NB4 (cell line): ENCODE measurements at places on chromosomes 7 and 10.

- DNase-seq = peak; percentile 48
Measured at GRCh38 chr7:108875139-108875538, 305.5 kb downstream of the DNAJB9 start.

GRCh38 chr7:134707663-134708378 is 61.2 kb downstream of the BPGM start:
- peak; percentile 23 for DNase-seq

- peak; percentile 93 for DNase-seq
Measured at GRCh38 chr7:39951226-39952194, 1.5 kb downstream of the CDK13 start.

DNA sequence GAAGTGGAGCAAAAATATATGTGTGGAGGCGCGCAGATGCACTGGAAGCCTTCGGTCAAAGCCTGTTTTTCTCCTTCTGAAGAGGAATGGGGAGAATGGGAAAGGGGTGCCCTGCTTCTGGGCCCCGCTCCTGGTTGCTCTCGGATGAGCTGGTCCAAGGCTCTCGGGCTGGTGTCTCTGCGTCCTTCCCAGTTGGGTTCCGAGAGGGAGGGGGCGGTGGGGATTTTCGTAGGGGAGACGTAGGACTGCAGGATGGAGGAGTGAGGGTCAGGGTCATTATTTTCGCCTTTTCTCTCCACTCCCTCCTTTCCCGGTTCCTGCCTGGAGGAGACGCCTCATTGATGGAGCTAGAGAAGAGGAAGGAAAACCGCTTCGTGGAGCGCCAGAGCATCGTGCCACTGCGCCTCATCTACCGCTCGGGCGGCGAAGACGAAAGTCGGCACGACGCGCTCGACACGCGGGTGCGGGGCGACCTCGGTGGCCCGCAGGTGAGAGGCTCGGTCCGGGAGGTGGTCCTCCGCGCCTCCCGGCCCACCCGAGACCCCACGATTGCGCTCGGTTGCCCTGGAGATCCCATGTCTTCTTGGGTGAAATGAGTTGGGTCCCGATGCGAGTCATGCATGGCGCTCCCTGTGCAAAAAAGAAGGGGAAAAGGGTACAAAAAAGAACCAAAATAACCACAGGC is 790 bp downstream of the ADAM22 start:
- DNase-seq = peak; percentile 21

DNA sequence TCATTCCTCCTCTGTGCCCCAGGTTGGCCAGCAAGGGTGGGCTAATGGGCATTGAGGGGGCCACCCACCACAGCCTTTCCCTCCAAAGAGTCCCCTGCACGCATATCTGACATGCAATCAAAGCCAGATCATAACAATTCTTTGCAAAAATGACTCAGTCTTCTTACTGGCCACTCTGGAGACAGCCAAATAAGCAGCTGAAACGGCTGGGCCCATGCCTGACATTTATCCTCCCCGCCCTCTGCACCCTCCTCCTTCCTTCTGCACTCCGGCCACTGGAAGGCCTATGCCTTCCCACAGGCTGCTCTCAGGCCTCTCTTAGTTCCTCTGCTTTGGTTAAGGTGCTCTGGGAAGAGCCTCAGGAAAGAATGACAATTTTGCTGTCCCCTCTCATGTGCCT is 29.2 kb upstream of the NPFFR1 start:
- no peak for DNase-seq

GRCh38 chr10:12629767-12630165 is 280.4 kb downstream of the CAMK1D start:
- DNase-seq = no peak

DNA sequence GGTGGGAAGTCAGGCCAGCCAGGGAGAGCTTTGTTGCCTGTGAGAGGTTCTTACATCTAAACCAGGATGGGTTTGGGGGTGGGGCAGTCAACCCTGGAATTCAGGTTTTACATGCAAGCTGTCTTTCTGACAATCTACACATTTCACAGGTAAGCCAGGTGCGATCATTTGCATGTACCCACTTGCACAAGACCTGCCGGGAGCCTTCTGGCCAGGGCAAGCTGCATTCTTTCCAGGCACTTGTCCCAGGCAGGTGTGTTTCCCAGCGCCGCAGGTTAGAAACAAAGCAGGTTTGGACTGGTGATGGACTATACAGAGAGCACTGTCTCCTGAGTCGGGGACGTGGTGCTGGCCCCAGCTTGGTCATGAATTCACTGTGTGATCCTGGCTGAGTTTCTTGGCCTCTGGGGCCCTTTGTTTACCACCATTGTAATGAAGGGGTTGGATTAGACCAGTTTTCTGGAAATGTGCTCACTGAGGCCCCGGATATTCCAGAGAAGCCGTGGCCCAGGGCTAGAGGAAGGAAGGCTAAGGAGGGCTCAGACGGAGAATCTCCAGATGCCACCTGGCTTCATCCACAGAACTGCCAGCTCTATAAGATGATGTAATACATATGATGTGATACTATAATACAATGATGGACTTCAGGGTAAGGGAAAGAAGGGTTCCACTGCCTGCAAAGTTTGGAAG is 205.2 kb upstream of the SVIL start:
- DNase-seq = no peak

- peak; percentile 97 for DNase-seq
Measured at GRCh38 chr10:12181065-12181775, 14.5 kb downstream of the NUDT5 start.

GRCh38 chr7:131294553-131294952 is 33.1 kb upstream of the MKLN1 start:
- no peak for DNase-seq

DNA sequence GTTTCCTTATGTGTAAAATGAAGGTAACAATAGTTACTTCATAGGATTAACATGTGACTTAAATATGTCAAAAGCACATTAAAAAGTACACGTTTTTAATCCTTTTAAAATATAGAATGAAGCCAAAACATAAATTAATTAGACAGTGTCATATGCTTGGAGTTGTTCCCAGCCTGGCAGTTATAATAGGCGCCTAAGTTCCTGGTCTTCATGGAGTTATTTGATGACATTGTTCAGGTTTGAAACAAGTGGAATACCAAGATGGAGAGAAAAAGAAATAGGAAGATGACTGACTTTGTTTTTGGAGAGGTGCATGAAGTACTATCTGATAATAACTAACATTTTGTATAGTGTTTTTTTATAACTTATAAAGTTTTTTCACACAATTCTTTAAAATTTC is 67.3 kb downstream of the ZNRF2 start:
- DNase-seq = peak; percentile 21

- no peak for DNase-seq
Measured at GRCh38 chr7:142152076-142152475, 40.6 kb downstream of the MGAM2 start.

GRCh38 chr7:92917230-92917629 is 80.9 kb upstream of the CDK6 start:
- no peak for DNase-seq

GRCh38 chr10:16673443-16673842 is 143.8 kb downstream of the RSU1 start:
- DNase-seq = no peak

GRCh38 chr7:115217373-115217772 is 295.5 kb downstream of the MDFIC start:
- no peak for DNase-seq

DNA sequence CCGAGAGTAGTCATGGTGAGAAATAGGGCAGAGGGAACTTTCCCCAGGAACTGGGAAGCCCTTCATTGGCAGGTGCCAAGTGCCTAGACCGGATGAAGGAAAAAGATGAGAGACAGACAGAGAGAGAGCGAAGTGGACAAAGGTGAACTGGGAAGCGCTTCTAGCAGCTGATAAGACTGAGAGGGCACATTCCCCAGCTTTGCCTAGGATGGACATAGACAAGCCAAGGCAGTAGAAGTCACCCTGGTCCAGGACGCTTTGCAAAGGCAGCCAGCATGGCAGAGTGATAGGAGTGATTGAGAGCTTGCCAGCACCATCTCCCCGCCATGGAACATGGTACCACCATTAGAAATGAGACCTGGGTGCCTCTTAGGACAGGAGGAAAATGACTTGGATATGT is 372.8 kb upstream of the MGMT start:
- no peak for DNase-seq
